ENCODE measurements at places on chromosomes 3 and 15.

GRCh38 chr15:40789999-40790398, 16.9 kb upstream of the ZFYVE19 start:
- no peak for DNase-seq

- DNase-seq: no peak
These were observed 423 bp downstream of the CHAC1 start for GRCh38 chr15:40953713-40954074.

DNA sequence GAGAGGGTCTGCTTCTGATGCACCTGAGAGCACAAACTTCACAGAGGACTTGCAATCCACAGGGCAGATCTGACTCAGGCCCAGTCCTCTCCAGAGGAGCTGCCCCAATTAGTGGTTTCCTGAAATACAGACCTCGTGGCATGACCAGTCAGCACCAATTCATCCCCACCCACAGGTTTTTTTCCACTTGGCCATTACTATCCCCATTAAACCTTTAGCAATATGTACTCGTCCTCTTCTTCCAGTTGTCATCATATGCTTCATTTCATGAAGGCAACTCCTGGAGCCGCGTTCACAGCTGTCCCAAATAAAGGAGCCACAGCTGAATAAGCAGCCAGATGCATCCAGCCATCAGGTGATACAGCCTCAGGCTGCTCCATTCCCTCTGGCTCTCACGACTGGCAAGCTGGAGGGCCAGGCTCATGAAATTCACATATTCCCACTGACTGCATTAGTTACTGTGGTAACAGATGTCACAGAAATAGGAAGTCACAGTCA, 163.1 kb downstream of the FMN1 start:
- DNase-seq: no peak

- peak; percentile 78 for DNase-seq
These were observed 63.0 kb downstream of the SH3BP5 start for GRCh38 chr3:15269091-15269989.

DNA sequence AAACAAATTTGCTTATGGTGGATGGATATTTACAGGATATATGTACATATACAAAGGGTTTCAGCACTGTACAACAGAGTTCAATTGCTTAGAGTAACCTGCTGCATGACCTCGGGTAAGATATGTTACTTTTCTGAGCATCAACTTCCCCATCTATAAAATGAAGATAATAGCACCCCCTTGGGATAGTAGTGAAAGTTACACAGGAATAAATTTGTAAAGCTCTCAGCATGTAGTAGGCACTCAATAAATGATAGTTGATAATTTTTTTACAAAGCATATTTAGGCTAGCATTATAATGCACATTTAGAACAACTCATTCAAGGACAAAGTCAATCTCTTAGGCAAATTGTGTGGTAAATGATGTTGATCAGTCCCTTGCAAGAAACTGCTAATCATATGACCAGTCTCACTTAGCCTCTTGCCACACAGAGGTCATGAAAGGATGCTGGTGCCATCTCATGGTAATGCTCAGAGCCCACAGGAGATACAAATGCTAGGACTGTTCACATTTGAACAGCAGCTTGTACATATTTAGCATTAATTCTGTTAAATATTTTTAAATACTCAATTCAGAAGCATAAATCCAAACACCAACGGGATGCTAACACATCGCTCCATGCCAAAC, 123.9 kb downstream of the MAGI1 start:
- DNase-seq: no peak

Data from HCT116 (cell line).